Lung microvascular endothelial cell (primary cell): ENCODE measurements at places on chromosomes 6 and 20. TPM values are rescaled to one million over a fixed set of nuclear protein-coding genes. Genes with fewer than 3 reads are reported as not detected.

Gene HEY2
- 0.22 TPM in 1 of 2 replicates, not detected in the other for total RNA-seq

- DNase-seq, result no peak
Observed at GRCh38 chr6:56852260-56853010, 102.5 kb upstream of the BEND6 start.

DNA sequence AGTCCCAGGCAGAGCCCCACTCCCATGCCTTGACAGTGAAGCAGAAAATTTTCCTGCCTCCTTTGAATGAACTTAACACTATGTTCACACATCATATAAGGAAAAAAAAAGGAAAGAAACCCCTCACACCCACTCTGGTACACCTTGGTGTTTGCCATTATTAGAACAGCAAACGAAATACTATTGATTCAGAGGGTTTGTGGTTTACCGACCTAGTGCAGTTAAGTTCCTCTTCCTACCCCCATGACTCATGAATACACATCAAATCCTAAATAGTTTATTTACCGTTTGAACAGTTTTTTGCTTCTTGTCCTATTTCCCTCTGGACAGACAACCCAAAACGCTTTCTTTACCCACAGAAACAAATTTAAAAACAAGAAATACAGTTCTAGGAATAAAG, 237.7 kb downstream of the FOXA2 start:
- no peak for DNase-seq

DNA sequence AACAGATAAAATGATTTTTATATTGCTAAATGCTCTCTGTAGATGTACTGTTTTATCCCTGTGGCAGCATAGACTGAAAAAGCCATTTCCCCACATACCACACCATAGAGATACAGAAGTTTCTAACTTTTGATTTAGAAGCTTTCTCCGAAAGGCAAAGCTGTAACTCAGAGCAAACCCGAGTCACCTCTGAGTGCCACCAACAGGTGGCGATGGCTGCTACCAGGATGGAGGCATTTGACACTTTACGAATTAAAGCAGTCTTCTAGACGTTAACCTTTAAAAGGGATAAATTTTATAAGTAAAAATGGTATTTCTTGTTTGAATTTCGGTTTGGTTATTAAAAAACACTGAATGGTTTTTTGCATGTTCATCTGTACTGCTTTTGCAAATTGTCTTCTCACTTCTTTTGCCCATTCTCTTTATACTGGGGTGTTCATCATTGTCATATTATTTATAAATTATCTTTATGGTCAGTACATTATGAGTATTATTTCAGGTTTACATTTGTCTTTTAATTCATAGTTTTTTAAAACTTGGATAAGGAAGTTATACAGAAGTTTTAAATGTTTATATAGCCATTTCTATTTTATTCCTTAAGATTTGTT, 201.0 kb upstream of the CEP162 start:
- peak; percentile 78 for DNase-seq

Gene VGLL2
- not detected in 2 replicates for total RNA-seq
